ENCODE measurements at places on chromosomes 5 and 9.

- DNase-seq, result no peak
These were observed 155.1 kb downstream of the ARSB start for GRCh38 chr5:78829811-78830527.

DNA sequence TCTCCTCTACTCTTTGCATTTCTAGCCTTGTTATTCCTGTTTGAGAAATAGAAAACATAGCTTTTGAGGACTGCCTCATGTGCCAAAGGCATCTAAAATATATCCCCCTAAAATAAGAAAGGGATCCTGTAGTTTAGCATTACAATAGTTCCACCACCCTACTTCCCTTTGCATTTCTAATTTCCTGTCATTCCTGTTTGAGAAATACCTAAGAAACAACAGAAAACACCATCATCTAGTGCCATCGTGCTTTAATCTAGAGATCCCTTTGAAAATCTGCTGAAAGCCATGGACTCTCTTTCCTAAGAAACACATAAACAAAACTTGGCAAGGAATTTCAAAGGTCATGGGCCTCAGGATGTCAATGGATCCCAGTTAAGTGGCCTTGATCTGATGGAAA is 7.5 kb downstream of the CLK4 start:
- DNase-seq, result no peak

GRCh38 chr5:82150559-82150958 is 127.6 kb downstream of the RPS23 start:
- no peak for DNase-seq

- DNase-seq, result no peak
These were observed 19.1 kb downstream of the DUSP1 start for GRCh38 chr5:172751761-172752510.

DNA sequence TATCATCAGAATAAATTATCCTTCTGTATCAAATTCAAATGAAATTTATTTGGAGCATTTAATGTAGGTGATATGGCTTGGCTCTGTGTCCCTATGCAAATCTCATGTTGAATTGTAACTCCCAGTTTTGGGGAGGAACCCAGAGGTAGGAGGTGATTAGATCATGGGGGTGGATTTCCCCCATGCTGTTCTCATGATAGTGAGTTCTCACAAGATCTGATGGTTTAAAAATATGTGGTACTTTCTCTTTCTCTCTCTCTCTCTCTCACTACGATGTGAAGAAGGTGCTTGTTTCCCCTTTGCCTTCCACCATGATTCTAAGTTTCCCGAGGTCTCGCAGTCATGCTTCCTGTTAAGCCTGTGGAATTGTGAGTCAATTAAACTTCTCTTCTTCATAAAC is 678.4 kb upstream of the RGMB start:
- DNase-seq, result no peak

DNA sequence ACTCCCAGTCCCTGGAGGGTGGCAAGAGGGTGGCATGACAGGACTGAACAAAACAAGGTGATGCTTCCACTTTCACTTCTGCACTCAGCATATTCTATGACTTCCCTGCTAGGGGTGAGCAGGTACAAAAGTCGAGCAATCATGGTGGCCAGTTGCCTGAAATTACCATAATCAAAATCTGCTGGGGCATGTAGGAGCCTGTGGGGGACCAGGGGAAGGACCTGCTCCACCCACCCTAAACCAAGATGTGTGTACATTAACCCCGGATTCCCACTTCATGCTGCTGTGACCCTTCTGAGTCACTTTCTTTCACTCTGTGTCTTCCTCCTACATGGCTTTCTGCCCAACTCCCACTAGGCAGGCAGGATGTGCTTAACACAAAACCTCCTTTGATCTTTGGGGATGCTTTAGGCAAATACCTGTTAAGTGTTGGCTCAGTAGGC is 73.3 kb upstream of the PHF24 start:
- no peak for DNase-seq

DNA sequence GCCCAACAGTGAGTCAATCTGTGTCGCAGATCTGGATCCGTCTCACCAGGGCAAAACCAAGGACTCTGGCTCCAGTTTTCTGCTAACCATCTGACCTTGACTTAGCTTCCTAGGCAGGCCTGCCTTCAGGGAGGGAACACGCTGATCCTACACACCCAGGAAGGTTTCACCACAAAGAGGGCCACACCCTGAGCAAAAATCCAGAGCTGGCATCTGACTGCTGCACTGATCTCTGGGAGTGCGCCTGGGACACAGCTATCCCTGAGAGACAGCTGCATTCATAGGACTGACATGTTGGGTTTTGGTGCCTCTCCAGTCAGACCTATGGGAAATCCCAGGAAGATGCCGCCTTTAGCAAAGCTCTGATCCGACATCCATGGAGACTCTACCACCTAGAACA is 47.5 kb downstream of the CDK5RAP2 start:
- no peak for DNase-seq

DNA sequence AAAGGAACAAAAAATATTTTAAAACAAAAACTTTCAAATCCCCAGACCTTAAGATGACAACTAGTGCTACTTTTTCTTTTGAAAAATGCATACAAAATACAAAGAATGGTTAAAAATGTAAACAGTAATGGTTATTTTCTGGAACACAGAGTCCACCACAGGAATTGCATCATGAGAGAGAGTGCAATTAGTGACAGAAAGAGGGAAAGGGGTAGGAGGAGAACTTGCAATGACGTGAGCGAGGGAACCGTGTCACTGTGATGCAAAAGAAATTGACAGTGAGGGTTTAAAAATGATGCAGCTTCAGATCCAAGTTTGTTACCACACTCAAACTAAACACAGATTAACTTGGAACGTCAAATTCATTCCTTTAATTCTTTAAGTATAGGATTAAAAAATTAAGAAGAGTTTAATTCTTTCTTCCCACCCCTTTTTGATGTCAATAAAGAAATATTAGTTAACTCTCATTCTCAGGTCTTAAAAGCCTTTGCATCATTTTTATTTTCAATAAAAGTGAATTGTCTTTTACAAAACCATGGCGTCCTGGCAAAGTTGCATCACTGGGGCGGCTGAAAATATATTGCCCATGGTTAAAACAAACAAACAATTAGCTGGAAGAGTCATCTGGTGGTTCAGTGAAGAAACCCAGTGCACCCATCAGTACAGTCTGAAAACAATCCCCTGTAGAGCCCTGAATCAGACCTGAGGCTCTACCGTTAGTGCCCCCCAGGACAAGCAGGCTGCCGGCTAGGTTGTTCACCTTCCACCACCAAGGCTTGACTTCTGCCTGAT is 39.5 kb downstream of the MACROH2A1 start:
- no peak for DNase-seq

DNA sequence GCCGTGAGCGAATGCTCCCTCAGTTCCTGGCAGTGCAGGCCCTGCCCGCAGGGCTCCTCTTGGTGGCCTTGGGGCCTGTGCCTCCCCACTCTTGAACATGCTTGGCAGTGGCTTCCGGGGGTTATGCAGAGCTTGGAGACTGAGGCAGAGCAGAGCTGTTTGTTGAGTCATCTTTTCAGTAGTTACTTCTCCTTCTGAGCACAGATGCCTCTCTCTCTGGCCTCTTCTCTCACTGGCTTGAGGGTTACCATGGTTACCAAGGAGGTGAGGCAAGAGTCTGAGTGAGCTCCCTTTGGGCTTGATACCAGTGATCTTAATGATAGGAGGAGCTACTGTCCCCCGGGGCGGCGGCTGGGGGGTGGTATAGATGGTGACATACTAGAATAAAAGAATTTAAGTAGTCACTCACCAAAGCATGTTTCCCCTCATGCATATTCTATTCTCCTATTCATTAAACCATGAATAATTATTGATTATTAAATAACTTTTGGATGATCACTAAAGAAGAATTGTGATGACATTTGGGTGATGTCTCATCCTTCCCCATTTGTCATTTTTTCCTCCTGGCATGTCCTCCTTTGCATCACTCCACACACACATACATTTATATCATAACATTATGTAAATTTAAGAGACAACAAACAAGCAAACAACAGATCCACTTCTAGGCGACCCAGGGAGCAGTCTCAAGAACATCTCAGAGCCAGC is 111.1 kb downstream of the ARHGAP26 start:
- no peak for DNase-seq

Data from SK-N-MC (cell line).